ENCODE measurements at places on chromosomes 3 and 15. TPM values are rescaled to one million over a fixed set of nuclear protein-coding genes. Genes with fewer than 3 reads are reported as not detected.

ATP2B2 gene
- 0.22 TPM for polyA plus RNA-seq

KBTBD8 gene
- 4.3 TPM for polyA plus RNA-seq

SLC38A3 gene
- 13.4 TPM for polyA plus RNA-seq

STARD9 gene
- 2.2 TPM for polyA plus RNA-seq

GPR149 gene
- not detected for polyA plus RNA-seq

FETUB gene
- polyA plus RNA-seq: not detected

TEX55 gene
- polyA plus RNA-seq: not detected

LRRC49 gene
- 12.5 TPM for polyA plus RNA-seq

MED12L gene
- 1.9 TPM for polyA plus RNA-seq

PFKFB4 gene
- polyA plus RNA-seq: 74.7 TPM

KPNA1 gene
- 33.3 TPM for polyA plus RNA-seq

CAMK2N2 gene
- polyA plus RNA-seq: not detected

DNA sequence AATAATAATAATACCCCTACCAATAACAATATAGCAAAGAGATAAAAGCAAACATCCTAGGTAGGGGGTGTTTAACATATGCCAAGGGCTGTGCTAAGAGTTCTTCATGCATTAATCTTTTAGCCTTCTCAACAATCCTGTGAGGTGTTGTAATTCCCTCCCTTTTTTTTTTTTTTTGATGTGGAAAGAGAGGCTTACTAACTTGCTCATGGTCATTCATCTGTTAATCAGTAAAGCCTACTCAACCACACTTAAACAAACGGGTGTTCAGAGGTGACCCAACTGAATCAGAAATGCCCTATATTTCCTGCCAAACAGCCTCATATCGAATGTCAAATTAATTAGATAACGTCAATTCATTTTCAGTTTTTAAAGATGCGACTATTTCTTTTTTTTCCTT, 232.1 kb downstream of the CTNNB1 start:
- DNase-seq: no peak

DNA sequence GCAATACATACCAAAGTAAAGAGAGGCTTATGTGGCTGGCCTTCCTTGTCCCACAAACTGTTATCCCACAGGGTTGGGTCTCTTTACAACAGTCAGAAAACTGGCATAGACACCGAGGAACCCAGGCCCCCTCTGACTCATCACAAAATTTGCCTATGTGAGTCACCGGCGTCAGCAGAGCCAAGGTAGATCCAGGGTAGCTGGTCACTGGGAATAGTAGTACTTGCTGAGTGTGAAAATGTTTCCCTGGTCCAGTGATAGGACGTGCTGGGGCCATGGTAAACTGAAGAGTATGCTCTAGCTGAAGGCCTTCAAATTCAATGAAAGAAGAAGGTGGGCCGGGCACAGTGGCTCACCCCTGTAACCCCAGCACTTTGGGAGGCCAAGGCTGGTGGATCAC, 27.1 kb upstream of the SKIL start:
- DNase-seq: no peak

DNA sequence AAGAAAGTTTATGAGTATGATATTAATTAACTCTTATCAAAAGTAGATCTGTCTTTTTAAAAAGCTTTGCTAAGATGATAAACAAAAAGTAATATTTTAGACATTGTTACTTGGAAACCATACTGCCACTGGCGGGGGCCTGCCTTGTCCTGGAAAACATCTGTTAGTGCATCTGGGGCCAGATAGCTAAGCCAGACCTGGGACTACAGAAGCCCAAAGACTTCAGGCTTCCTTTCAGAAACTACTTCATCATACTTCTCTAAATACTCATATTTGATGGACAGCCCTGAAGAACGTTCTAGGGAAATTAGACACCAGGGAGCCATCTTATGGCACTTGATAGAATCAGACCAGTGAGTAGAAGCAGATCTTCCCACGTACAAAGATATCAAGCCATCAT, 795.4 kb upstream of the SEMA6D start:
- no peak for DNase-seq

- peak; percentile 93 for DNase-seq
Observed at GRCh38 chr3:72960812-72961518, 35.6 kb upstream of the PPP4R2 start.

- DNase-seq: peak; percentile 69
Observed at GRCh38 chr15:68578175-68578979, 416 bp upstream of the CORO2B start.

- no peak for DNase-seq
Observed at GRCh38 chr3:16503191-16503776, 10.2 kb downstream of the RFTN1 start.

DNA sequence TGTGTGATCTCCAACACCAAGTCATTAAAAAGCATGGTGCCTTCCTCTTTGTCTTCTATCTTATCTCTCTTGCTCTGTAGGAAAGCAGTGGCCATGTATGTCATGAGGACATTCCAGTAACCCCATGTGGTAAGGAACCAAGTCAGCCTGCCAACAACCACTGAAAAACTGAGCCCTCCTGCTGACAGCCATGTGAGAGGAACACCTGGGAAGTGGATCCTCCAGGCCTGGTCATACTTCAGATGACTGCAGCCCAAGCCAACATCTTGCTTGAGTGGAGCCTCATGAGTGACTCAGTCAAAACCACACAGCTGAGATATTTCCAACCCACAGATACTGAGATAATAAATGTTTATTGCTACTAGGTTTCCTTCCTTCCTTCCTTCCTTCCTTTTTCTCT, 597.3 kb downstream of the ZIC1 start:
- DNase-seq: no peak

- DNase-seq: no peak
Observed at GRCh38 chr3:61761694-61762430, 200.5 kb downstream of the PTPRG start.

DNA sequence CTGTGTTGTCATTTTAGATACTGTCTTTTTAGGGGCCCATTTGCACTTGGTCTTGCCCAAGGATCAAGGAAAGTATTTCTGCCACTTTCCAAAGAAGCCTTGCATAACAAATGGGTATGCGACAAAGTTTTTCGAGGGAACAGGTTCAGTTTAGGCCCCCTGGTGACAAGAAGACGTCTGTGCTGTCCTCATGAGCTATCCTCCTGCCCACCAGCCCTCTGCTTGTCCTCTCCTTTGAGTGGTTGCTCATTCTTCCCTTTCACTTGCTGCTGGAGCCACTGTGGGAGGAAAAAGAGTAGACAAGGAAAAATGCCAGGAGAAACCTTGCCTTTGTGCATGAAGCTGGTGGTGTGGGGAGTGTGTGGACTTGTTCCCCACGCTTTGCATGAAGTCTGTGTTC, 171.9 kb downstream of the CACNA2D3 start:
- DNase-seq: no peak

GRCh38 chr15:33013827-33014445, 180.6 kb downstream of the FMN1 start:
- DNase-seq: no peak

- peak; percentile 89 for DNase-seq
Observed at GRCh38 chr3:56862352-56863062, 60.8 kb upstream of the ARHGEF3 start.

DNA sequence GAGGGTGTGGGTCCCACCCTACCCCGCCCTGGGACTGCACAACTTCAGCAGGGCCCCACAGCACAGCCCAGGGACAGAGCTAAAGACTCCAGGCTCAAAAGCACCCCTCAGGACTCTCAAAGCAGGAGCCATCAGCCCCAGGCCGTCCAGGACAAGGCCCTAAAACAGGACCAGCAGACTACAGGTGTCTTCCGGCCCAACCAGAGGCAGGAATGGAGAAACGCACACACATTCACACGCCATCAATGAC, 26.1 kb downstream of the ATRIP start:
- DNase-seq: no peak

DNA sequence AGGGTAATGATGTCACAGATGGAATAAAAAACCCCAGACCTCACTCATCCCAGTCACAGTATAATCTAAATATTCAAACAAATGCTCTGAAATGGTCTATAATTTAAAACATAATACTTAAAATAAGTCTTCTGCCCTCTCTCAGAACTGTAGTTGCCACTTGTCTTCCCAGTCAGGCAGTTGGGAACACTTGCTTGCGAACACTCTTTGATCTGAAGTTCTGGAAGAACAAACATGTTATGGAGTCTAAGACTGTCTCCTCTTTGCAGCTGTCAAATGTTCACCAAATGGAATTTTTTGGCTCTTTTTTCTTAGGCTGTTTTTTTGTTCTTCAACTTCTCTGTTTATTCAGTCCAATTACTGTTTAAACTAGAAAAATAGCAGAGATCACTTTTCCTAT, 711.1 kb upstream of the GOLIM4 start:
- no peak for DNase-seq

GRCh38 chr3:66554178-66554577, 53.4 kb upstream of the LRIG1 start:
- no peak for DNase-seq

- no peak for DNase-seq
Observed at GRCh38 chr3:73637042-73637441, 12.3 kb upstream of the PDZRN3 start.

- DNase-seq: no peak
Observed at GRCh38 chr3:12916159-12916558, 74.8 kb upstream of the RPL32 start.

DNA sequence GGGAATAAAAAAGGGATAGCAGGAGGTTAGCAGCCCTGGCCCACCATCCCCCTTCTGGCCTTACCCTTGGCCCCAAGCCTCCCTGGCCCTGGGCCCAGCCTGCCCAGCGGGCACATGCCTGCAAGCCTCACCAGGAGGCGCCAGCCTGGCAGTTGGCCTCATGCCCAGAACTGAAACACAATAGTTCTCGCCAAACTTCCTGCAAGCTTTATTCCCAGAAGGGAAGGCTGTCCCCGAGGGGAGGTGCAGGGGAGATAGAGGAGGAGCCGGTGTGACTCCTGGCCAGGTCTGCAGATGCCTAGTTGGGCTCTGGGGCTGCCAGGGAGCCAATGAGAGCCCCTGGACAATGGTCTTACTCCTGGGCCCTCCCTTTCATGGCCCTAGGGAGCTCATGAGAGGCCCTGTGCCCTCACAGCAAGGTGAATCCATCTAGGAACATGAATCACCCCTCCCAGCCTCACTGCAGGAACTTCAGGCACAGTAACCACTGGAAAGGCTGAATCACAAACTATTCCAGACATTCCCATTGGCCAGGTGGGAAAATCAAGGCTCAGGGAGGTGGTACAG, 4.0 kb downstream of the CCDC33 start:
- no peak for DNase-seq

DNA sequence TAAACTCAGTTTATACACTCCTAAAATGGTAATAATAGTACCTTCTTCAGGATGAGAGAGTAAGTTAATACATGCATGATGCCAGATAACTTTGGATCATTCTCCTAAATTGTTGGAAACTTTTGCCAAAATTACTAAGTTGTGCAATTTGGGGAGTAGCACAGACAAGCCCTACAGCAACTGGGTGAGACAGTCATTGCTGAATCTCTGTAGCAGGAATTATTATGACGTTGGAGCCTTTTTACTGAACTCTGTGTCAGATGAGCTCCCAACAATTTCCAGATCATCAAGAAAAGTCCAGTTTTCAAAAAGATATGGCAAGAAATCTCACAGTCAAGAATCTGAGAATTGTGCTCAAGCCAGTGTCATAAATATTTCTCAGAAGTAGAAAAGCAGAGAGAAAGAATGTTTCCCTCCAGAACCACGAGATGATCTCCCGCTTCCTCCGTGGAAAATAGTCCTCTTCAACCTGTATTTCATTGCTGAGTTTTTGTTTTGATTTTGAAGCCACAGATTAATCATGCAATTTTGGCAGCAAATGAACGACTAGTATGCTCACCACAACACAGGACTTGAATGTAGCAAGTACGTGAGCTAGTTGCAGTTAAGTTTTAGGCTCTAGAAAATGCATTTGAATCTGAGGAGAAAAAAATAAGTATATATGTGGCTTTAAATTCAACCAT, 485.4 kb downstream of the CNTN6 start:
- no peak for DNase-seq

GRCh38 chr3:66037986-66038369, 740 bp downstream of the MAGI1 start:
- no peak for DNase-seq

- no peak for DNase-seq
Observed at GRCh38 chr15:63596676-63597037, 530 bp upstream of the FBXL22 start.

- peak; percentile 69 for DNase-seq
Observed at GRCh38 chr15:48945386-48945785, 18.3 kb downstream of the SHC4 start.

- no peak for DNase-seq
Observed at GRCh38 chr3:133477487-133477886, 77.6 kb downstream of the BFSP2 start.

DNA sequence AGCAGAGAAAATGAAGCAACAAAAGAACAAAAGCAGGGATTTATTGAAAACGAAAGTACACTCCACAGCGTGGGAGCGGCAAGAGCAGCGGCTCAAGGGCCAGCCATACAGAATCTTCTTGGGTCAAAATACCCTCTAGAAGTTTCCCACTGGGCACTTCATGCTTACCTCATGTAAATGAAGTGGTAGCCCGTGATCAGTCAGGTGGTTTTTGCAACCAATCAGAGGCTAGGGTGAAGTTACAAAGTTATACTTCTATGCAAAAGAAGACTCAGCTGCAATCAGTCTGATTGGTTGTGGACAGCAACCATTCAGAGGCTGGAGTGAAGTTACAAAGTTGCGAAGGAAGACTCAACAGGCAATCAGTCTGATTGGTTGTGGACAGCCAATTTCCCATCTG, 37.8 kb upstream of the TRH start:
- DNase-seq: peak; percentile 70

DNA sequence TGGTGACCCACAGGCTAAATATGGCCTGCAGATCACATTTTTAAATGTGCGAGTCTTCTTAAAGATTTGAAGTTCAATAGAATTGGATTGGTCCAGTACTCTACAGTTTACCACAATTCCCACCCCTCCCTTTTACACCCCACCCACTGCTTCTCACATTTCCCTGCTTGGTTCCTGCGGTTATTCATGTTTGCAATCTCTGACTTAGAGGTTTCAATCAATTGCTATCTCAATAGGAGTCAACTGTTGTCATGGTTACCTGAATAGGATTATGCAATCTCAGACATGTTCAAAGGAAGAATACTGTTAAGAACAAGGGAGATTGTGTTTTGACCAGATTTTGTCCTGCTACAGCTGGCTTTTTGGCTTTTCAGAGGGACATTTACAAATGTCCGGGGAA, 4.9 kb upstream of the C3orf49 start:
- DNase-seq: no peak

Data from cardiac muscle cell (in vitro differentiated cells and primary cell).